Activated CD4-positive, alpha-beta T cell treated with anti-CD3 and anti-CD28 coated beads, Interleukin-2, amount 50 U/mL, for 24 hours (primary cell): ENCODE measurements at places on chromosomes 16 and 17.

- DNase-seq: no peak
Measured at GRCh38 chr17:58061672-58062071, 21.5 kb upstream of the DYNLL2 start.

- no peak for DNase-seq
Measured at GRCh38 chr17:73138541-73139138, 26.2 kb upstream of the SSTR2 start.

GRCh38 chr16:85204242-85205010, 92.2 kb upstream of the CIBAR2 start:
- DNase-seq: no peak

GRCh38 chr16:14373406-14373805, 256.7 kb downstream of the PARN start:
- DNase-seq: no peak

DNA sequence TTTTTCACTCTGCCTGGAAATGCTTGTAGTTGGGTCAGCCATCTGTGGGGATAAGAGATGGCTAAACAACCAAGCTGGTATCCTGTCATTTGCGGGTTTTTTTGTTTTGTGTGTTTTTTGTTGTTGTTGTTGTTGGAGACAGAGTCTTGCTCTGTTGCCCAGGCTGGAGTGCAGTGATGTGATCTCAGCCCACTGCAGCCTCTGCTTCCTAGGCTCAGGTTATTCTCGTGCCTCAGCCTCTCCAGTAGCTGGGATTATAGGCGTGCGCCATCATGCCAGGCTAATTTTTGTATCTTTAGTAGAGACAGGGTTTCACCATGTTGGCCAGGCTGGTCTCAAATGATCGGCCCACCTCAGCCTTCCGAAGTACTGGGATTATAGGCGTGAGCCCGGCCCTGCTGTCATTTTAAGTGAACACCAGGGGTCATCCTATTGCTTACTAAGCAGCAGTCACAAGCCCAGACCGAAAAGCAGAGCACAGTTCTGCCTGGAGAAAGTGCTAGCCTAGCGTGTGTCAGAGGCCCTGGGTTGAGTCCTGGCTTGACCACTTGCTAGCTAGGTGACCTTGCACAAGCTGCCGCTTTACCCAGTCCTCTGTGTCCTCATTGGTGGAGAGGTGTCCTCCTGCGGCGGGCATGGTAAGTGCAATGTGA, 4.6 kb downstream of the SMCR8 start:
- no peak for DNase-seq

- DNase-seq: no peak
Measured at GRCh38 chr16:27369806-27370205, 32.2 kb upstream of the IL21R start.

DNA sequence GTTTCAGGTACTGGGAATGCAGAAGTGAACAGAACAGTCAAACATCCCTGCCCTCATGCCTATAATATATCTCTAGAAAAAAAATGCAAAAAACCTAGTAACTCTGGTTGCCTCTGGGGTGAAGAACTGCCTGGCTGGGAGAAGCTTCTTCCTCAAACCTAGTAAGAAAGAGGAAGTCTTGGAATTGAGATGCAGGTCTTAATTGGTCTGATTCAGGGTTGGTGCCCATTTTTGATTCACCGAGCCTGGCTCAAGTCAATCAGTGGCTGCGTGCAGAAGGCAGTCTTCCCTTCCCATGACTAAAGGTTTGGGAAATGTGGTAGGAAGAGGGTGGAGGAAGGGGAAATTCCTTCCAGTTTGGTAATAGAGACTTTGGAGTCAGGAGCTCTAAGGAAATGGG, 22.4 kb downstream of the CDRT15 start:
- no peak for DNase-seq

DNA sequence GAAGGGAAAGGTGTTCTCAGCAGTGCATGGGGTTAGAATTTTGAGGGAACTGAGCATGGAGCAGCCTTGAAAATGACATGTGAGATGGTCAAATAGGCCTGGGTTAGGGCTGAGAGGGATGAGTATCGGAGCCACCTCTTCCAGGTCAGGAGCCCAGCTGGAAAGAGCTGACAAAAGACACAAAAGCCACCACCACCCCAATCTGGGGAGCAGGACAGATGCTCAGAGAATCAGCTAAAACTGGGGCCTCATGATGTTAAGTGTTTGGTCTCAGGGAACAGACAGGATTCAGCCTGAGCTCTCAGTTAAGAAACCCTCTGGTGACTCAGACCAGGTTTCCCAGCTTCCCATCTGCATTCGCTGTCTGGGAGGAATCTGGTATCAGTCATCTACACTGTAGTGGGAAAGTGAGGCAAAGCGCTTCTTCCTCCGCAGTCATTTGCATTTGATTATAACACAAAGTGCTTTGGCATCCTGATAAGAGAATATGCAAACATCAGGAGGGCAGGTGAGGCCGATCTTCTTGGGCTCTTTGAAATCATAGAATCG, 2.6 kb downstream of the WNT9B start:
- no peak for DNase-seq

DNA sequence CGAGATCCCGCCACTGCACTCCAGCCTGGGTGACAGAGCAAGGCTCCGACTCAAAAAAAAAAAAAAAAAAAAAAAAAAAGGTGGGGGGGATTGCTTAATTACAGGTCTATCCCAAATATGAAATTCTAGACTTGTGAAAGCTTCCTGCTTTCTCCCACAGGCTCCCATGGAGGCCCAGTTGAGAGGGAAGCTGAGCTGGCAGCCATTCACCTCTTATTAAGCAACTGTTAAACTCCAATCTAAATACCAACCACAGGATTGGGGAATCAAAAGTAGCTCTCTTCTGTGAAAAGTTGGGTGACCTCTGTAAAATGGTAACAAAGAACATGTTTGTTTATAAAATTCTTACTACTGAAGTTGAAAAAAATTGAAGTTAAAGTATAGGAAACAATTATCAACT, 45.8 kb upstream of the STAC2 start:
- DNase-seq: no peak

DNA sequence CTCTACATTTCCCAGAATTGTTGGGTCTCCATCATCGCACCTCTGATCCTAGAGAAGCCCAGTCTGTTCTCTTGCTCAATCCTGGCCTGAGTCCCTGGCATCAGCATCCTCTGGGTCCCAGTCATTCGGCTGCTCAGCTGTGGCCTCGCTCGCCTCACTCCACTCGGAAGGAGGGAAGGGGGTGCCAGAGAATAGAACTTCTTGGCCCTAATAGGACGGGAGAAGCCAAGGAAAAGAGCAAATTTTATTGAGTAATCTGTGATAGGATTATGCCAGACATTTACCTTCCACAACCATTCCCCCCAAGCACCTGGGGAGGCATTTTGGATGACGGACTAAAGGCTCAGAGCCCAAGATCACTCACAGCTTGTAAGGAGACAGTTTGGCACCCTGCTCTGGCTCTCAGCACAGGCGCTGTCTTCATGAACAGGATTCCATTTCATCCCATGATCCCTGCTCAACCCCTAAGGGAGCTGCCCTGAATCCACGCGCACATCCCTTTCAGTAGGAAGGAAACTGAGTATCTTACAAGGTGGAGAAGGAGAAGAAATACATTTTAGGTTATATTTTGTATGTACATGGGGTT, 498 bp upstream of the CLEC10A start:
- DNase-seq: no peak

GRCh38 chr16:54178478-54178976, 108.1 kb downstream of the IRX3 start:
- DNase-seq: no peak

- no peak for DNase-seq
Measured at GRCh38 chr16:1551166-1551565, 17.7 kb downstream of the TMEM204 start.

DNA sequence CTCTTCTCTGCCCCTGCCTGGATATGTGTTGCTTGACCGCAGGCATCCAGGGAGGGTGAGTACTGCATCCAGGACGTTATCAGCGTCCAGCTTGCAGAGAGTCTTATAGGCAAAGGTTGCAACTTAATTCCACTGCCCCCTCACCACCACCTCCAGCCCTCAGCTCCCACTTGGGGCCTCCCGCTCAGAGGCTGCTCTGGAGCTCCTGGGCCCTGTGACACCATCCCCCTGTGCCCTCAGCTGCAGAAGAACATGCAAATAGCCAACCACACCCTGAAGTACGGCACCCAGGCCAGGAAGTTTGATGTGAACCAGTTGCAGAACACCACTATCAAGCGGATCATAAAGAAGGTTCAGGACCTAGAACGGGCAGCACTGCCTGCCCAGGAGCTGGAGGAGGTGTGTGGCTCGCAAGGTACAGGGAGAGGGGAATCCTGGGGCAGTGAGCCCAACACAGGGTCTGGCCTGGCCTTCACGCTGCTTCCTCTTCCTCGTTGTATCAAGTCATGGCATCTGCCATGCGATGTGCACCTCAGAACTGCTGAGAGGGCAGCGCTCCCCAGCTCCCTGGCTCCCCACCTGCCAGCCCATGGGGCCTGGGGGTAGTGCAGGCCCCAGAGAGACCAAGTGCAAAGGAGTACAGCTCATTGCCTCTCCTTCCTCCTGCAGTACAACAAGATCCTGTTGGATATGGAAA, 9.6 kb downstream of the ACE start:
- DNase-seq: no peak

DNA sequence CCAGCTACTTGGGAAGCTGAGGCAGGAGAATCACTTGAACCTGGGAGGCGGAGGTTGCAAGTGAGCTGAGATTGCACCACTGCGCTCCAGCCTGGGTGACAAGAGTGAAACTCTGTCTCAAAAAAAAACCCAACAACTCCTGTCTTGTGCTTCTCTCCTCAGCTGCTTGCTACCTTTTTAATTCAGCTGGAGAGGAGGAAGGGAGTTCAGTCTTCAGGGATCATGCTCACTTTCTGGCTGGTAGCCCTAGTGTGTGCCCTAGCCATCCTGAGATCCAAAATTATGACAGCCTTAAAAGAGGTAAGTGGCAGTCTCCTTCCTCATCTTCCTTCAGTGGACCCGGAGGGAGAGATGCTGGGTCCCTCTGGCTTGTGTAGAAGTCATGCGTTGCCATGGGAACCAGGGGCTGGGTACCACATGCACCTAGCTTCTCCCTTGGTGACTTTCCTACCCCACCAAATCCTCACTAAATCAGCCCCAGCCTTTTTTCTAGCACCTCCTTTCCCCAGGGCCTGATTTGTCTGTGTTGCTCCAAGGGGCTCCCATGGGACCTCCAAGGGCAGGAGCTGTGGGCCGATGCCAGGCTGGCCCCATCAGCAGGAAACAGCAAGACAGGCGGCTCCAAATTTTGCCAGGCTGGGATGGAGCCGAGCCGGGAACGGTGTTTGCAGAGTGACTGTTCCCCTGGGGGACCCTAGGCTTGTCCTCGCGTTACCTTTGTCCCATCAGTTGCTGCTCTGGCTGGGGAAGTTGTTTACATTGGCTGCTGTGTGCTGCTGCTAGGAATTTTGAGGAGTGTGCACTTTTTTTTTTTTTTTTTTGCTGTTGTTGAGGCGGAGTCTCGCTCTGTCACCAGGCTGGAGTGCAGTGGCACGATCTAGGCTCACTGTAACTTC, 65.2 kb downstream of the ABCC1 start:
- no peak for DNase-seq

GRCh38 chr16:83215406-83216001, 588.7 kb downstream of the CDH13 start:
- DNase-seq: peak; percentile 6

DNA sequence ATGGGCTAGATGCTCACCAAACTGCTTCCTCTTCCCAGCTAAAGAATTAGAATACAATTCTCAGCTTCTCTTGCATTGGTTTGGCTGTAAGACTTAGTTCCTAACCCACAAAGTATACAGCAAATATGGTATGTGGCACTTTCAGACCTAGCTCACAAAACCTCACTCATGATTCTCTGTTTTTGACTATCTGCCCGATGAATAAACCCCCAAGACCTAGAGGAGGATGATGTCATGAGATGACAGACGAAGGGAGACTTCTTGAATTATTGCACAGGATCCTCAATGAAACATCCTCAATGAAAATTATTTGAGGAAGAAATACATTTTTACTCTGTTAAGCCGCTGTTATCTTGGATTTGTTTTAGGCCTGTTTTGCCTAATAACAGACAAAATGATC, 14.3 kb downstream of the CNOT1 start:
- no peak for DNase-seq

GRCh38 chr17:45839442-45839841, 5.2 kb upstream of the SPPL2C start:
- DNase-seq: no peak
